ENCODE measurements at places on chromosomes 12 and 14.

DNA sequence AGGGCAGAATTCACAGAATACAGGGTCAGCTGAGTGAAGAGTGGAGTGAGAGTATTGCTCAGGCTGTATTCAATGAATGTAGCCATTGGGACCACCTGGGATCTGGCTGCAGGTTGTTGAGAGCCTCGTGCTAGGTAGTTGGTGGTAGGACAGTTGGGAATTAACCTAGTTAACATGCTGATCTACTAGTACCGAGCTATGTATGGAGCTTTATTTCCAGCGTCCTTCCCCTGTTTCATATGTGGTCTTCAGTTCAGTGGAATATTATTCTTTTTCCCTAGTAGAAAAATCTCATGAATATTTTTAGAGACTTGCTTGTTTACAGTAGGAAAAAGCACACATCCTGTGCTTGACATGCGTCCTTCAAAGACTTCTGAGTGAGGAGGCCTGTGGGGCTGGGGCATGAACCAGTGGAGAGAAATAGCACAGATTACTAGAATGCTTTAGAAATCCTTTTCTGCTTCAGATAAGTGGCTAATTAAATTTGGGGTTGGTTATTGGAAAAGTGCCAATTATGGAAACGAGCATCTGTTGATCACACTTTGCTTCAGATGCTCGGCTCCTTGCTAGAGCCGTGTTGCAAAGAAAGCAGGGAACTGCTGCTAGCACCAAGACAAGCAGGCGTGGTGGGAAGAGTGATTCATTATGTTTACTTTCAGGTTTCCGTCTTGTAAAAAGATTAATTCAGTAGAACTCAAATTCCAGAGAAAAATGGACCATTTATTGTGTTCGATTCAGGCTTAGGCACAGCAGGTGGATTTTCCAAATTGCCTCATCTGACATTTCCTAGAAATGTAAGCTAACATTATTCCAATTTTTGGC lies 53.6 kb downstream of the ARF6 start:
- no peak for DNase-seq

- no peak for DNase-seq
Observed at GRCh38 chr14:67533754-67534085, 630 bp downstream of the PLEKHH1 start.

GRCh38 chr12:98678236-98678945 lies 33.3 kb downstream of the APAF1 start:
- DNase-seq, result no peak

GRCh38 chr12:94180558-94181296 lies 32.4 kb downstream of the PLXNC1 start:
- no peak for DNase-seq

- no peak for DNase-seq
Observed at GRCh38 chr14:68580671-68581070, 212.2 kb downstream of the ZFP36L1 start.

DNA sequence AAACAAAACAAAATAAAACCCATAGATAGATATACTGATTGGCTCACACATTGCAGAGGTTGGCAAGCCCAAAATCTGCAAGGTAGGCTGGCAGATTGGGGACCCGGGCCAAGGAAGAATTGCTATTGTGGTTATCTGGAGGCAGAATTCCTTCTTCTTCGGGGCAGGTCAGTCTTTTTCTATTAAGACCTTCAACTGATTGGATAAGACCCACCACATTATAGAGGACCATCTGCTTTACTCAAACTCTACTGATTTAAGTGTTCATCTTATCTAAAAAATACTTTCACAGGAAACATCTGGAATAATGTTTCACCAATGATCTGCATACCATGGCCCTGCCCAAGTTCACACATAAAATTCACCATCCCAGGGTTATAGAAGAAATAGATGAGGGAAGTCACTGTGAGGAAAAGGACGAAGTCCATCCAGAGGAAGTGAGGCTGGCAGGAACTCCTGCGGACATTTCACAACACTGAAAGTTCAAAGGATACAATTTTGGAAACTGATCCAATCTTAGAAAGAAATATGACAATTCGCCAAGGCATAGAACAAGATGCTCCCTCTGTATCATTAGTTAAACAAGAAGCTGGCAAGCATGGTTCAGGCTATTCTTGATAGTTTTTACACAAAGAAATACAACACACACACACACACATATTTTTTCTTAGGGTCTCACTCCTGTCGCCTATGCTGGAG lies 127.6 kb upstream of the MED13L start:
- DNase-seq, result no peak

DNA sequence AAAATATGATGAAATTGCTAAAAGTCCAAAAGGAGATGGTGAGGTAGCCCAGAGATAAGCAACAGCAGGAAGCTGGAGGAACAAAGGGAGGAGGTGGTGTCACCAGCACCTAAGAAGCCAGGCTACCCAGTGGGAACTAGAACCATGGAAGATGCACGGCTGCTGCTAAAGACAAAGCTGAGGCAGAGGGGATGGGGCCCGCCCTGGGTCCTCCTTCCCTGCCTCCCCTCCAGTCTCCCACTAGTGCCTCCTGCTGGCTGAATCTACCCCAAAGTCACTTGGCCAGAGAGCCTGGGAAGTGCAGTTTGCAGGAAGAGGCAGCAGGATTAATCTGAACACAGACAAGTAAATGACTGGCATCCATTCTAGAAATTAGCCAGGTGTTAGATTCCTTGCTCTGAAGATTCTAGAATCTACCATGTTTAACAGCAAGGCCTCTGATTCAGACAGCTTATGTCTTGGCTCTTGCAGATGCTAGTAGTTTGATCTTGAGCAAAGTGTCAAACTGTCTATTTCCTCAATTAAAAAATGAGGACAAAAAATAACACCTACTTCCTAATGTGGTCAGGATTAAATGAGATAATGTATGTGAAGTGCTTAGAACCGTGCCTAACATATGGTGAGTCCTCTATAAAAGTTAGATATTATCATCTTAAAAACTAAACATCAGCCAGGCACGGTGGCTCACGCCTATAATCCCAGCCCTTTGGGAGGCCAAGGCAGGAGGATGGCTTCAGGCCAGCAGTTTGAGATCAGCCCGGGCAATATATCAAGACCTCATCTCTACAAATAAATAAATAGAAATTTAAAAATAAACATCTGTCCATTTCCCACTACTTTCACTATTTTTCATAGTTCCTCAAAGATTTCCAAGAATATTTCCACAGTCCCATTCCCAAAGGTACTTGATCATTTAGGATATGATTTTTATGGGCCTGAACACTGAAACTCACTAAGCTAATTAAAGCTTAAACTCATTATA lies 5.8 kb upstream of the LRP10 start:
- DNase-seq, result no peak

DNA sequence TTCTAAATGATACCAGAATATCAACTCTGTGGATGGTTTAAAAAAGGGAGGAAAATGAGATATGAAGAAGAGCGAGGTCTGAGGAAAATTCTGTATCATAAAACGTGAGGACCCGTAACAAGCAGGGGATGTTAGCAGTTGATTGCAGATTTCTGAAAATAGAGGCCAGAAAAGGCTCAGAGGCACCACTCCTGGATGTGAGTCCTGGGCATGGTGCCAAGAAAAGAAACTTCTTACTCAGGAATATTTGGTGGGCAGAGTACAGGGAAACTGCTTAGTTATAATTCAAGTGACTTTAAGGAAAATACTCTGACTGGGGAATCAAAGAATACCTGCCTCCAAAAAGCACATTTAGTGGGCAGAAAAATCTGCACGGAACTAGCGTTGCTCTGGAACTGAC lies 85.5 kb downstream of the PRICKLE1 start:
- no peak for DNase-seq

- peak; percentile 23 for DNase-seq
Observed at GRCh38 chr12:131092901-131093603, 139.3 kb downstream of the ADGRD1 start.

GRCh38 chr14:100313464-100314230 lies 7.4 kb upstream of the SLC25A29 start:
- DNase-seq, result no peak

DNA sequence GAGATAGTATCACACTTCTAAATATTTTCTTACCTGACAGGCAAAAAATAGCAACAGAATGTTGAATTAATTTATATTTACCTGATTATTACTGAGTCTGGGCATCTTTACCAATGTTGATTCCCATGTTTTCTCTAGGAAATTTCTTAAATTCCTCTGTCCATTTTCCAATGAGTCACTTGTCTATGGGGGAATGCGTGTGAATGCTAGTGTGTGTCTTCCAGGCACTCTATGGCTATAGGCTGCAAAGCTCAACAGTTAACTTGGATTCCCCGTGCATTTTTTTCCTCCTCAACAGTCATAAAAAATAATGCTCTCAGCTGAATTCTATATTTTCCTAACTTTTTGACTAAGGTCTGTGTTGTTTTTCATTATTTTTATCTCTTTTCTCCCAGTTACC lies 1385.8 kb upstream of the FLRT2 start:
- no peak for DNase-seq

DNA sequence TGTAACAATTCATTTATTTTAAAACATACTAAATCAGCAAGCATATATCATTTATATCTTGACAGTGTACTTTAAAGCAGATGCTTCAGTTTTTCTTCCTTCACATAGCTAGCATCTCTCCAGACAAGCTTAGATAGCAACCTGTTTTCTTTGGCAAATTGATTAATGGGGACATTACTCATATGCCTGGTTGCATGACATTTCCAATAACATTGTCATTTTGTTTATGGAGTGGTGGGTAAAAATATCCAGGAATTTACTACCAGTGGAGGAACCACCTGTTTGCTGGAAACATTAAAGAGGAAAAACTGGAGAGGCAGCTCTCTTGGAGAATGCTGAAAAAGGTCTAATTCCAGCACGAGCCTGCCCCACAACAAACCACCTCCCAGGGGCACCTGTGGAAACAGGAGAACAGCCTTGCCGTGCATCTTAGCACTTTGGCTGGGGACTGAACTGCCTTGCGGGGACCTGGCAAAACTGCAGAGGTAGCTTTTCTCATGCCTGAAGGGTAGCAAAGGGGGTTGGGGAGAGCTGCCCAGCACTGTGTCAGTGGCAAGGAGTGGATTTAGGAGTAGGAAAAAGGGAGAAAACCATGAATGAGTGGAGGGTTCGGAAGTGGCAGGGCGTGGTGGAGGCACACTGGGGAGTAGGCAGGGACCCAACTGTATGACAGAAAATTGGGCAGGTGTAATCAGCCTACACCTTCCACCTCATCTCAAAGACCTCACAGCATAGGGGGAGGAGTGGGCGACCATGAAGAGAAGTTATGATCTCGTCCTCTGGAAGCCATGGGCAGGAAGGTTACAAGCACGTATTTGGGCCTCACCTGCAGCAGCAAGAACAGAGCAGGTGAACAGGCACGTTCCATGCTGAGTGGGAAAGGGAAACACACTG lies 11.7 kb upstream of the CREBL2 start:
- DNase-seq, result no peak

GRCh38 chr12:31406345-31406744 lies 80.4 kb upstream of the SINHCAF start:
- no peak for DNase-seq

DNA sequence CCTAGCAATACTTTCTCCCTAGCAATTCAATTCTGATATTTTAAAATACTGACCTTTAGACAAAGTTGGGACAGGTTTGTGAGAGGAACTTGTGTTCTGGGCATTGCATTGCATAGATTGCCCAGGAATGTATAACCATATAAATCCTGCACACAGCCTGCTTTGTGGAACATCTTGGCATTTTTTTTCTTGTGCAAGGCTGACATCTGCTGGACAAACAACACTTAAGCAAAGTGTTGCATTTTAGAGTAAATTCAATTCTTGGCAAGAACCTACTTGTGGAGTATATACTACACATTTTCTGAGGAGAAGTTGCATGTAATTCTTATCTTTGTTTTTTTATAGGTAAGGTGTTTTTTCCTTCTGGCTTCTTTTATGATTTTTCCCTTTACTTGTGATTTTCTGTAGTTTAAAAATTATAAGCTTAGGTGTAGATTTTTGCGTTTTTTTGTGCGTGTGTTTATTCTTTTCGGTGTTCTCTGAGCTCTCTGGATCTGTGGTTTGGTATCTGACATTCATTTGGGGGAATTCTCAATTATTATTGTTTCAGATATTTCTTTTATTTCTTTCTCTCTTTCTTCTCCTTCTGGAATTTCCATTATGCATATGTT lies 26.4 kb downstream of the TESPA1 start:
- peak; percentile 57 for DNase-seq

DNA sequence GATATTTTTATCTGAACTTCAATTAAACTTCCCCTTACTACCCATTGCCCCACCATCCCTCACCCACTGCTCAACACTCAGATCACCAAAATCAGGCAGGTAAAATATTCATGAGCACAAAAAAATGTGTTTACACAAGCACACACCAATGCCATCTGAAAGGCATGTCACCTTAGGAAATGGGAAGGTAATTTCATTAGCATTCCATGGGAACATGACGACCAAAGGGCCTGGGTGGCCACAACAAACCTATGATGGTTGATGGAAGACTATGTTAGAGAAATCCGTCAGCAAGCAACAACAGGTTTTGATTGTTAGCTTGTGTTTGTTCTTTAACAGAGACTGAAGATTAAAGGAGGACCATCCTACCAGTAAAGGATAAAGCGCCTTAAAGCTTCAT lies 97.6 kb downstream of the BCAT1 start:
- no peak for DNase-seq

DNA sequence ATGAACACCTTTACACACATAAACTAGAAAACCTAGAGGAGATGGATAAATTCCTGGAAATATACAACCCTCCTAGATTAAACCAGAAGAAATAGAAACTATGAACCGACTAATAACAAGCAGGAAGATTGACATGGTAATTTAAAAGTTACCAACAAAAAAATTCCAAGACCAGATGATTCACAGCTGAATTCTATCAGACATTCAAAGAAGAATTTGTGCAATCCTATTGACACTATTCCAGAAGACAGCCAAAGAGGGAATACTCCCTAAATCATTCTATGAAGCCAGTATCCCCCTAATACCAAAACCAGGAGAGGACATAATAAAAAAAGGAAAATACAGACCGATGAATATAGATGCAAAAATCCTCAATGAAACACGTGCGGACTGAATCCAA lies 102.6 kb upstream of the KRR1 start:
- DNase-seq, result no peak

- DNase-seq, result no peak
Observed at GRCh38 chr14:100472094-100472455, 115.1 kb downstream of the BEGAIN start.

GRCh38 chr14:96999654-97000155 lies 202.5 kb downstream of the VRK1 start:
- no peak for DNase-seq

DNA sequence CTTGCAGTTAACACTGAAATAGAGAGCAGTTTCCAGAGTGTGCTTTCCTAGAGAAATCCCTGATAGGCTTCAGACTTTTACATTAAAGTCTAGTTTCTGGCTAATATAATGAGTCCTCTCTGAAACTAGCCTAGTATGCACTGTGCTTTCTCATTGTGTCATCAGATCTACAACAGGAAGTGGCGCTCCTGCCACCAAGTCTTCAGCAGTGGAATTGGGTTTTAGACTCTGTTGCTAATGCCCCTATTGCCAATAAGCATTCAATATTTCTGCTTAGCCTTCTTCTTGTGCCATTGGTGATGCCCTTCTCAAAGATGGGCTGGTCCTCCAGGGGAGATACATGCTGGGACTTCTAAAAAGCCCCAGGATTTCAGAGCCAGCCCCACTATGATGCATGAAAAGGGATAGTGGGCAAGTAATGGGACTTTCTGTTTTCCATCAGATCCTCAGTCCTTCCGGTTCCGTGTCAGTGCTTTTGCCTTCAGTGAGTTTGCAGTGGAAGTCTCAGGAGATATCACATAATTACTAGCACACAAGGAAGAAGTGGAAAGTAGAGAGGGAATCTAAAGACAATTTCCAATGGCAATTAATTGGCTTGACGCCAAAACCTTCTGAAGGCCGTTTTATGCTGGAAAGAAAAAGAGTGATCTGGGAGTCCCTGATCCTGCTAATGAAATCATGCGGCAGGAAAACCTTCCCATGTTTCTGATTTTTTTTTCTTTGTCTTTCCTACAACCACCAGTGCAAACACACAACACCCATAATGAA lies 50.0 kb downstream of the SSPN start:
- no peak for DNase-seq
